GM23338 (cell line): ENCODE measurements at places on chromosomes 7 and 10. TPM values are rescaled to one million over a fixed set of nuclear protein-coding genes. Genes with fewer than 3 reads are reported as not detected.
A peak's percentile ranks its signal among the peaks of the same experiment; 100 is the strongest.

- H3K4me1 ChIP-seq = no peaks in the 10 kb centered on the region
- DNase-seq = no peak
Measured at GRCh38 chr10:51932530-51932929, 233.1 kb upstream of the CSTF2T start.

- no peak overlapping the region for H3K27ac ChIP-seq
- H3K4me1 ChIP-seq = 0 out of 2 replicates have a peak, but pooled peaks cover 2% of the 10 kb centered on the region
- H3K36me3 ChIP-seq = no peaks in the 10 kb centered on the region
- H3K27me3 ChIP-seq = no peaks in the 10 kb centered on the region
- no peak overlapping the region for H3K4me3 ChIP-seq
- DNase-seq = no peak
Measured at GRCh38 chr7:18846765-18847215, 270.6 kb downstream of the TWIST1 start.

GRCh38 chr7:1725199-1725690 lies 55.2 kb downstream of the ELFN1 start:
- no peak overlapping the region for H3K4me3 ChIP-seq
- DNase-seq = peak; percentile 67
- no peaks in the 10 kb centered on the region for H3K27me3 ChIP-seq

DNA sequence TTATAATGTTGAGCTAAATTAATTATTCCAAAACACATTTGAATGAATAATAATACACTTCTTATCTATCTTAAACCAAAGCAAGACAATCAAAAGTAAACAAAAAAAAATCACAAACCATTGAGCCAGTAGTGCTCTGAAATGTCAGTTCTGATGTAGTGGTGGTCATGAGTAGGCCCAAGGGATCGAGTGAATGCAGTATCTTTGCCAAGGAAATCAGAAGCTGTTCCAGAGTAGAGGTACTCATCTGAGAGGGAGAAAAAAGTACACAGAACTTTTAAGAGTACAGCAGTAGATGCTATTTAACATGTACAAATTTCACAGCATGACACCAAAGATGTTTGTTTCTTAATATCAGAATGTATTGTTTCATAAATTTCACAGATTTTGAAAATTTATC lies 121.5 kb downstream of the SEMA3D start:
- H3K27me3 ChIP-seq = no peaks in the 10 kb centered on the region
- H3K4me3 ChIP-seq = no peak overlapping the region
- H3K27ac ChIP-seq = no peak overlapping the region
- peaks cover 4% of the 10 kb centered on the region; the same call in 1 of the 2 replicates for H3K4me1 ChIP-seq
- no peak for DNase-seq

DNA sequence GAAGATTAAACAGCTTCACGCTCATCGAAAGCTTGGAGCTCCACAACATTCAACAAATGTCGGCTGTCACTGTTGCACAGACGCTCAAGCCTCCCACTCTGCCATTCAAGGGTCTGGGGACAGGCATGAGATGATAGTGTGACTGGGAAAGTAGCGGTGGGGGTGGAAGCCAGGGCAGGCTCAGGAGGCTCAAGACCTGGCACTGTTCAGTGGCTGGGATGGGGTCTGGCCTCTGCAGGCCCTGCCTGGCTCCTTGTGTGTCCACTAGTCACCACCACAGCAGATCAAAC lies 13.5 kb upstream of the GTPBP4 start:
- no peaks in the 10 kb centered on the region for H3K27me3 ChIP-seq
- H3K4me1 ChIP-seq = no peaks in the 10 kb centered on the region
- H3K36me3 ChIP-seq = no peaks in the 10 kb centered on the region
- no peak overlapping the region for H3K27ac ChIP-seq
- H3K4me3 ChIP-seq = no peak overlapping the region

- no peak overlapping the region for H3K4me3 ChIP-seq
- no peak overlapping the region for H3K27ac ChIP-seq
- H3K27me3 ChIP-seq = no peaks in the 10 kb centered on the region
Measured at GRCh38 chr7:40297741-40298311, 163.0 kb downstream of the SUGCT start.

GRCh38 chr10:133225707-133226191 lies 4.3 kb upstream of the UTF1 start:
- H3K27me3 ChIP-seq = peaks cover 19% of the 10 kb centered on the region
- no peak for DNase-seq
- no peak overlapping the region for H3K27ac ChIP-seq

GRCh38 chr10:35752469-35753461 lies 110.7 kb upstream of the FZD8 start:
- no peak overlapping the region for H3K27ac ChIP-seq
- no peaks in the 10 kb centered on the region for H3K27me3 ChIP-seq
- H3K4me3 ChIP-seq = no peak overlapping the region
- no peaks in the 10 kb centered on the region for H3K36me3 ChIP-seq
- DNase-seq = no peak

DNA sequence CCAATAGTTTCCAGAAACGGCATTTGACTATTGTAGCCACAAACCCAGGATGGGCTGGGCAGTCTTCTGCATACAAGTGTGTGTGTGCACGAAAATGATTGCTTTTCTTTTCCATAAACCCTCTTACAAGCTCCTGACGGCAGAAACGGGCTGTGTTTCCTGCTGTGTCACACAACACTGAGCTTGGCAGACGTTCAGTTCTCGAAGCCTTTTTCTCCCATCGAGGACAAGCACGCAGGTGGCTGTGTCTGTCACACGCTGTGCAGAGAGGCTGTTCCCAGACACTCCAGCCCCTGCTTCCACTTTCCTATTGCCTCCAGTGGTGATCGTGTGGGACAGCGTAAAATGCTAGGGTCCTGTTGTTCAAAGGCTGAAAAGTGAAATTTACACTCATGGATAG lies 32.1 kb downstream of the RBAK start:
- H3K27me3 ChIP-seq = no peaks in the 10 kb centered on the region
- no peak overlapping the region for H3K27ac ChIP-seq
- no peaks in the 10 kb centered on the region for H3K36me3 ChIP-seq
- DNase-seq = no peak
- no peaks in the 10 kb centered on the region for H3K4me1 ChIP-seq
- H3K4me3 ChIP-seq = no peak overlapping the region

- H3K27me3 ChIP-seq = no peaks in the 10 kb centered on the region
- H3K36me3 ChIP-seq = no peaks in the 10 kb centered on the region
- no peaks in the 10 kb centered on the region for H3K4me1 ChIP-seq
Measured at GRCh38 chr10:71080381-71081228, 131.8 kb upstream of the UNC5B start.

DNA sequence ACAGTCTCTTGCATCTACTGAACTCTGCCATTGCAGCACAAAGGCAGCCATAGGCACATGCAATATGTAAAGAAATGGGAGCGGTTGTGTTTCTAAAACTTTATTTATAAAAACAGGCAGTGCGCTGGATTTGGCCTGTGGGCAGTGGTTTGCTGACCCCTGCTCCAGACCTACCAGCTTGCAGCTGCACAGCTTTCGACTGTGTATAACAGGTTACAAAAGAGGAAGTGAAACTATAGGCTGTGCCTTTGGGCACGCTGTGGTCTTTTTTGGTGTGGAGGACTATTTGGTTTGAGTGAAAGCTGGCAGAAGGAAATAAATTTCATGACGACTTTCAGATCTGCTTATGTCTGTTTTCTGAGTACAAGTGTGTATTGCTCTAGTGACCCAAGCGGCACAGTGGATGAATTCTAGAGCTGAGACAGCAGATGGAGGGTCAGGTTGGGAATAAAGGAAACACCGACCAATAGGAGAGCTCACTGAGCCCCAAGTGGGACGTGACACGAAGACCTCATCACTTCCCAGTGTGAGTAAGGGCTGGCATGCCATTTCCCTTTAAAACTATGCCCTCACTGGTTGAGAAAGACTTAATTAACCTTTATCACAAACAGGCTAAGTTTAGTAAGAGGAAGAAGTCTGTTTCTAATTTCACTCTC lies 152.7 kb downstream of the ANK3 start:
- no peak overlapping the region for H3K4me3 ChIP-seq
- no peaks in the 10 kb centered on the region for H3K36me3 ChIP-seq
- H3K27ac ChIP-seq = no peak overlapping the region
- H3K27me3 ChIP-seq = no peaks in the 10 kb centered on the region

DNA sequence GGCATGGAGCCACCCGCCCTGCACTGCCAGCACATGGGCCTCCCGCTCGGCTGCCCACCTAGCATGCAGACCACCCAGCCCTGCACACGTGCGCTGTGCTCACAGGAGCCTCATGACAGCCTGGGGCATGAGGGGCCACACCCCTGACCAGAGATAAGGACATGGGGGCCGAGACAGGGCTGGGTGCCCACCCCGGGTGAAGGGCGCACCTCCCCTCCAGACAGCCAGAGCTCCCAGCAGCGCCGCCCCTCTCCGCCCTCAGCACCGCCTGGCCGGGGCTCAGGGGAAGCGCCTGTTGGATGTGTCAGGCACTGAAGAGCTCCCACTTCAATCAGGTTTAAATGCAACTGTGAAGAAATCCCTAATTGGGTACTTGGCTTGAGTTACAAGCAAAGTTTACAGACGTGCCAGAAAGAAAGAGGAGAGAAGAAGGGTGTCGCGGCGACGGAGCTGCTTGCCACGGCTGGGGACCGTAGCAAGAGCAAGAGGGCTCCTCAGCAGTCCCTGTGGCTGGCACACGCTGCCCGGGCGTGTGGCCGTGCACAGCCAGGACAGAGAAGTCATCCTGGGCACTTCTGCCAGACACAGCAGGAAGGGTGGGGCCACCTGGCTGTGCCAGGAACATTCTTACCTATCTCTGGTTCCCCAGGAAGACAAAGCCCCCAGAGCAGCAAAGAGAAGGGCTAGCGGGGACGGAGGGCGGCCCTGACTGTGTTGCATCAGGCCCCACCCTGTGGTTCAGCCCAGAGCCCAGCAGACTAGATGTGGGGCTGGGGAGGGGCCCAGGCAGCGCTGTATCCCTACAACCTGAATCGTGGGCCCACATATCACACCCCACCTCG lies 247.4 kb downstream of the ELFN1 start:
- no peak for DNase-seq
- no peak overlapping the region for H3K27ac ChIP-seq
- no peaks in the 10 kb centered on the region for H3K4me1 ChIP-seq

- no peak overlapping the region for H3K4me3 ChIP-seq
- no peaks in the 10 kb centered on the region for H3K36me3 ChIP-seq
- H3K4me1 ChIP-seq = no peaks in the 10 kb centered on the region
- H3K27me3 ChIP-seq = no peaks in the 10 kb centered on the region
- no peak overlapping the region for H3K27ac ChIP-seq
Measured at GRCh38 chr7:50272808-50273207, 31.7 kb upstream of the IKZF1 start.

DNA sequence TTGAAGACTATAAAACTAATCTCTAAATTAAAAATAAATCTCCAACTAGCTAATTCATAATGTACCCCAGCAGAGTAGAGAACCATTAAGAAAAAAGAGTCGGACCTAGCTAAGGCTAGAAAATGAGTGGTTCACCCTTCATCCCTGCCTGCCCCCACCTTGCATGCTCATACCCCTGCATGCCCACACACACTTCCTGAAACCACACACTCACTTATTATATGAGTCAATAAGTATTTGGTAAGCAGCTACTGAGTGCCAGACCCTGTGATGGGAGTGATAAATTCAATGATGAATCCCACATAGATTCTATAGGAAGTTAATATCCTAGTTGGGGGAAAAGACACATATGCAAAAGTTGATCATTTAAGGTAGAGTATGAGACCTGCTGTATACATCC lies 152.9 kb upstream of the INHBA start:
- H3K27me3 ChIP-seq = no peaks in the 10 kb centered on the region
- no peak overlapping the region for H3K4me3 ChIP-seq
- no peaks in the 10 kb centered on the region for H3K36me3 ChIP-seq
- no peaks in the 10 kb centered on the region for H3K4me1 ChIP-seq
- H3K27ac ChIP-seq = no peak overlapping the region
- DNase-seq = no peak

- no peaks in the 10 kb centered on the region for H3K36me3 ChIP-seq
- H3K27me3 ChIP-seq = no peaks in the 10 kb centered on the region
- no peaks in the 10 kb centered on the region for H3K4me1 ChIP-seq
- DNase-seq = no peak
- H3K4me3 ChIP-seq = no peak overlapping the region
Measured at GRCh38 chr10:99869581-99870122, 87.2 kb downstream of the ABCC2 start.

DNA sequence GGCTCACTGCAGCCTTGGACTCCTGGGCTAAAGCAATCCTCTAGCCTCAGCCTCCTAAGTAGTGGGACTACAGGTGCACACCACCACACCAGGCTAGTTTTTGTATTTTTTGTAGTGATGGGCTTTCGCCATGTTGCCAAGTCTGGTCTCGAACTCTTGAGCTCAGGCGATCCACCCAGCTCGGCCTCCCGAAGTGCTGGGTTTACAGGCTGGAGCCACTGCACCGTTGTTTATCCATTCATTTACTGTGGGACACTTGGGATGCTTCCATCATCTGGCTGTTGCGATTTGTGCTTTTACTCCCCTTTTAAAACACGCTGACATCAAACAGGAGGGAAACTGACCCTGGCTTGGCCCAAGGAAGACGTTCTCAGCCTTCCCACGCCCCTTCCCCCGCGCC lies 30.5 kb upstream of the SMARCD3 start:
- H3K27ac ChIP-seq = no peak overlapping the region
- DNase-seq = no peak
- no peaks in the 10 kb centered on the region for H3K36me3 ChIP-seq
- peaks cover 6% of the 10 kb centered on the region; the same call in 1 of the 2 replicates for H3K4me1 ChIP-seq
- H3K27me3 ChIP-seq = peaks cover 21% of the 10 kb centered on the region

- H3K36me3 ChIP-seq = 0 out of 2 replicates have a peak, but pooled peaks cover 5% of the 10 kb centered on the region
- no peak overlapping the region for H3K27ac ChIP-seq
- no peak overlapping the region for H3K4me3 ChIP-seq
- peak; percentile 46 for DNase-seq
- no peaks in the 10 kb centered on the region for H3K27me3 ChIP-seq
Measured at GRCh38 chr10:81865581-81865980, 9.4 kb upstream of the NRG3 start.

DNA sequence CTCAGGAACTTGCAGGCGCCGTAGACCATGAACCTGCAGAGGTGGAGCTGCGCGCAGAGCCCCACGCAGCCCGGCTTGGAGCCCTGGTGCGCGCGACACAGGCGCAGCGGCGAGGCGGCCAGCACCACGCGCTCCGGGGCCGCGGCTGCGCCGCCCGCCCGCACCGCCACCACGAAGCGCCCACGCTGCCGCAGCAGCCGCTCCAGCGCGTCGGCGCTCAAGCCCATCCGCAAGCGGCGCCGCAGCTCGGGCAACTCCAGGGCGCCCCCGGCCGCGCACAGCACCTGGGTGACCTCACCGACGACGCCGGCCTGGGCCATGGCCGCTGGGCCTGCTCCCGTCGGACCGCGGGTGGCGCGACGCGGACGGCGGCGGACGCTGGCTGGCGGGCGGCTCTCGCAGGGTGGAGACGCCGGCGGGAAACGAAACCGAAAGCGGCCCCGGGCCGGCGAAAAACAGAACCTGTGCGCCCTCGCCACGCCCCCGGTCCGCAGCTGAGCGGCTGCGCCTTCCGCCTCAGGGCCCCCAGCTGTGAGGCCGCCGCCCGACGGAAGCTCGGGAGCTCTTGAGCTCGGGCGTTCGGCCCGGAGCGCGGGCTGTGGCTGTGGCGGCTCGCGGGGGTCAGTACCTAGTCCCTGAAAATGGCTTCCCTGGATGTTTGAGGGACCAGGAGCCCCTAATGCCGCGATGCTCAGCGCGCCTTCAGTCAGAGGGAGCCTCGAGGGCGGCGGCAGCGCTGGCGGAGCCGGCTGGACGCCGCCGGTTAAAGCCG lies at the start of gene PARP12:
Gene PARP12 (minus strand): TSS at position 424 of the 772 bp plus-strand sequence. CDS start 104 bp downstream, at position 320.
- H3K27me3 ChIP-seq = peaks cover 39% of the 10 kb centered on the region
- peaks cover 8% of the 10 kb centered on the region; the same call in 1 of the 2 replicates for H3K4me1 ChIP-seq
- H3K36me3 ChIP-seq = no peaks in the 10 kb centered on the region; the same call in 1 of the 2 replicates
- H3K27ac ChIP-seq = no peak within 1 kb of the TSS

- DNase-seq = peak; percentile 94
- no peak overlapping the region for H3K4me3 ChIP-seq
- peaks cover 11% of the 10 kb centered on the region for H3K4me1 ChIP-seq
- H3K27me3 ChIP-seq = no peaks in the 10 kb centered on the region
Measured at GRCh38 chr10:43461950-43462349, 25.0 kb downstream of the ZNF487 start.

FBXL13 gene
- 2.5 and 6.0 TPM in 2 replicates for total RNA-seq

CUBN gene
- total RNA-seq = 0.23 and 1.8 TPM in 2 replicates

MRC1 gene
- total RNA-seq = 0.04 TPM in 1 of 2 replicates, not detected in the other

CAV2 gene
- total RNA-seq = 3.5 and 6.6 TPM in 2 replicates

ARID5B gene
- total RNA-seq = 1.3 and 1.5 TPM in 2 replicates

ACHE gene
- total RNA-seq = 1.5 and 3.7 TPM in 2 replicates
